Activated CD4-positive, alpha-beta T cell treated with anti-CD3 and anti-CD28 coated beads, Interleukin-10, Interleukin-2, amounts not matched to agents 100 ng/mL and 50 ng/mL, durations not matched to agents 16 hours and 8 hours (primary cell): ENCODE measurements at places on chromosomes 5 and 9.

- no peak for DNase-seq
Measured at GRCh38 chr5:41842777-41843176, 27.4 kb downstream of the OXCT1 start.

DNA sequence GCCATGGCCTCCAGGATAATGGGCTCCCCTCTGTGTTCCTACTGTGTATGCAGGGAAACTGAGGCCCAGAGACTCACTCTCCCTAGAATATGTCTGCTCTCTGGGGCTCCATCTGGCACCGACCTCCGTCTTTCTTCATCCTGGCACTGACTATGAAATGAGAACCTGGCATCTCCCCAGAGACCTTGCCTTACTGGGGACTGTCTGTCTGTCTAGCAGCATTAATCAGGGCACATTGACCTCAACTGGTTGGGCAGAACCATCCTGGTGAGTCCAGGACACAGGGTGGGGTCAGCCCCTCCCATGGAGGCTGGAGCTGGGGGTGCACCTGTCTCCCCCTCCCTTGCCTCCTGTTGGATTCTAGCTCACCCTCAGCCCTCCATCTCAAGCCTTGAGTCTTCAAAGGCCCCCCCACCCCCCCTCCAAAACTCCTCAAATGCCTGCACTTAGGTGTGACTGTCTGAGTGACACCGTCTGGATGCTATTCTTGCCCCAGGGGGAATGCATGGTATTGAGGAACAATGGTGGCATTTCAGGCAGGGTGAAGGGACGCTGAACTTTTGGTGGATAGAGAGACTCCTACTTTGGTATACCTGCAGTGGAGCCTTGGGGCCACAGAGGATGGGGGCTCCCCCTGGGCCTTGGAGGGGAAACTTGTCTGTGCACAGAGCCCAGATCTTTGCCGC, 12.8 kb upstream of the PITX1 start:
- no peak for DNase-seq

GRCh38 chr9:107266624-107267368, 16.3 kb upstream of the RAD23B start:
- DNase-seq, result no peak

GRCh38 chr9:113309204-113309813, 6.1 kb upstream of the RNF183 start:
- peak; percentile 54 for DNase-seq

DNA sequence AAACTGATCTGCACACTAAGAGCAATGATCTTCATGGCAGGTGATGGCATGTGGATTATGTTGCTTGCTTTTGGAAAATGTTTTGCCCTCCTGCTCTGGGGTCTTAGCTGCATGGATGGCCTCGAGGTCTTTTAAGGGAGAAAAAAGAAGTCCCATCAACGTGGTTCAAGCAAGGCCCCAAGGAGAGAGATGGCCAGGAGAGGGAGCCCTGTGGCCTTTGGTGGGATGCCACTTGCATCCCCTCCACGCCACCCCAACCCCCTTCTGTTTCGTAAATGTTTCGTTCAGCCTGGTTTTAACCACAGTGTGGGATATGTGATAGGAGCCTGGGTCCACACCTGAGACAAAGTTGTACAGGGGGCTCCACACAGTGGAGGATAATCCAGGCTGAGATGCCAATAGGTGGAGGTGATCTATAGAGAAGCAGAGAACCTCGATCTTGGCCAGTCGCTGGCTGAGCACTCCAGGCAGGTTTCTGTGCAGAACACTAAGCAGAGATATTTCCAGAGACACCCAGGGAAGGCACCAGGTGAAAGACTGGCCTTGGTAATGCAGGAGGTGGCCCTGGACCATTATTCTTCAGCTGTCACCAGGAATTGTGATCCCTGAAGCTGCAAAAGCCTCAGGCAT, 25.8 kb upstream of the FRRS1L start:
- DNase-seq, result no peak

GRCh38 chr5:128413356-128413755, 124.7 kb downstream of the FBN2 start:
- no peak for DNase-seq

DNA sequence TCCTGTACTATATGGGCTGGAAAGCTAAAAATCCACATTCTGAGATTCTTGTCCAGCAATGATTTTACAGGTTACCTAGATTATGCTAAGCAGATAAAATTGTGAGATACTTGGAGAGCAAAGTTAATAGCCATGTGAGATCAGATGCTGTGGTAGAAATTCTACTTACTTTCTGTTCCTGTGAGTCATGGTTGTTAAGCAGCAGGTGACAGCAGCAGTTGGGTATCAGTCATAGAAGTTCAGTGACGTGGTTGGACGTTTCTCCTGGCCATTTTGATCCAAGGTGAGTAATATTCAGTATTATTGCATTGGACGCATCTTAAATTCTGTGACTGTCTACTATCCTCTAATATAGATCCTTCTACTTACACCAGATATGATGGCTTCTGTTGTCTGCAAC, 524.5 kb downstream of the TMEM38B start:
- peak; percentile 21 for DNase-seq

- DNase-seq, result no peak
Measured at GRCh38 chr9:136950656-136951276, 1.3 kb upstream of the LCN12 start.

GRCh38 chr5:97495301-97495700, 312.3 kb upstream of the RIOK2 start:
- DNase-seq, result no peak

GRCh38 chr5:176714067-176714466, 66.8 kb downstream of the TSPAN17 start:
- peak; percentile 20 for DNase-seq

DNA sequence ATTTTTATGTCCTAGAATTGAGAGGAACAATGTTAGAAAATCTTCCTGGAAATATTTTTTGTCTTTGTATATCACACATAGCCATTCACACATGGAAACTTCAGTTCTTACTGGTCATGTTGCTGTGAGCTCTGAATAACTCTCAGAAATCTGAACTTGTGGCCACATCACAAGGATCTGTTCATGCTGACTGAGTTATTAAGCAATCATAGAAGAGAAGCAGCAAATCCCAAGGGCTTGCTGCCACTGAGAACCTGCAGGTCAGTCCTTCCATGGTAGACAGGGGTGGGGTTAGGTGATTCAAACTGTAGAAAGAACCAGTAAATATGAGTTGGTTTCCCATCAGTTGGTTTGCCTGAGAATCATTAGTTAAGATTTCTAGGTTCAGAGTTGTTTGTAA, 27.6 kb downstream of the SGCD start:
- DNase-seq, result no peak

DNA sequence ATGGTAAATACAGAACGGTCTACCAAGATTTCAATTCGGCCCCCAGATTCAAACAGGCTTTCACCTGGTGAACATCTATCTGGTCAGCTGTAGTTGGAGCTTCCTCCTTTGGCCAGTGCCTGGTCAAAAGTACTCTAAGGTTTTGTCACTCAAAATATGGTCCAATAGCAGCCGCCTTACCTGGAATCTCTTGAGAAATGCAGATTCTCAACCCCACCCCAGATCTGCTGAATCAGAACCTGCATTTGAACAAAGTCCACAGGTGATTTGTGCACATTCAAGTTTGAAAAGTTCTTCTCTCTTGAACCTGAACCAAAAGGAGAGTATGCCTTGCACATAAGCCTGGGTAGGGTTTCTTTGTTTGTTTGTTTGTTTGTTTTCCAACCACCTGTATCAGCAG, 17.6 kb upstream of the WHRN start:
- no peak for DNase-seq

DNA sequence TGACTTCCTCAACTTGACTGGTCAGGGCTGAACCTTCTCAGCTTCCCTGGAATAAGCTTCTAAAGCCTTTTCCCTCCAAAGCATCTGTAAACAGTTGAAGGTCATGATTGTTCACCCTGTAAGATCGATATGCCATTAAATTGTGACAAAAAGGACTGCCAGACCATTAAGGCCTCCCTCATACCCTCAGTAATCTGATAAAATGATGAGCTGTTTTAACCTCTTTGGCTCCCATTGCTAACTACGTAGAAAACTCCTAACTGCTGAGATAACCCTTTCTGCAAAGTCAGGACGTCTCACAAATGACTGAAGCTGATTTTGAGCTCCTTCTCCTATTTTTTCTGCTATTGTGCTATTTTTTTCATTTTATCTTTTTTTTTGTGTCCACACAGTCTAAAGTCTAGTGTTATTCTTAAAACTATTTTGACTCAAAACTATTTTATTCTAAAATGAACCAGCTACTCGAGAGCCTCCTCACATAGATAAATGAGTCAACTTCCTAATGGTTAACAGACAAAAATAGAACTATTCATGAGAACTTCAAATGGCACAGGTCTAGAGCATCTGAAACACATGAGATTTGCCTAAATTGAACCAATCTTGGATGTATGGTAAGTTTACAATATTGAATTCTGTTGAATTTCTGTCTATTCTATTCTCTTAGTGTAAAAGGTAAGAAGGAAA, 395.6 kb upstream of the TLE4 start:
- DNase-seq, result no peak

DNA sequence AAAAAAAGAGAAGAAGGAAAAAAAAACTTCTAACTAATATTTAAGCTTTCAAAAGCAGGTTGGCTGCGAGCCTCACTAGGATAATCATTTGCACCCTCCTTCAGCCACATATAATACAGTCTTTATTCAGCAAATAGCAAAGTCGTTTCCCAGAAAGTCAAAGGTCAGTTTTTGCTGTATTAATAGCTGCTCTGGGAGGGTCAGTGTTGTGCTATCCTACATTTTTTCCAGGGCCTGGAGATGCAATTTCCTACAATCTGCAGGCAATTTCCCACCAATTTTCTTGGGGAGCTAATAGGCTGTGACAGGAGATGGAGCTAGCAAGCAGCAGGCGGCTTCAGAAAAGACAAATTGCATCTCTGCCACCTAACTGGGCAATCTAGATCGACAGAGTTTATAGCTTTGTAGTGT, 136.8 kb downstream of the TLE1 start:
- DNase-seq, result no peak

DNA sequence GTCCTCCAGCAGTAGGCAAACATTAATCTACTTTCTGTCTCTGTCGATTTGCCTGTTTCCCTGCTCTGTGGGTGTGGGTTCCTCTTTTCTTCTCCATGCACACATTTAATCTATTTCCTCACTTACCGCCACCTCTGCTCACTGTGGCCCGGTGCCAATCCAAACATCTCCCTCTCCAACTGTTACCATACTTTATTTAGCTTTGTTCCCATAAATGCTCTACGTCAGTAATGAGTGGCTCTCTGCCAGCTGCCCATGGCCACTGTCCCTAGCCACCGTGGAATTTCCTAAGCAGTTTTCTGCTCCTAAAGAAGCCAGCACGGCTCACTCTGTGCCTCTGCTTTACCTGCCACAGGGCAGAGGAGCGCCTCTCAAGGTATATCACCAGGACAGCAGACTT, 19.5 kb upstream of the GOLPH3 start:
- DNase-seq, result no peak

GRCh38 chr9:135297456-135298075, 182.0 kb upstream of the PPP1R26 start:
- DNase-seq, result no peak

DNA sequence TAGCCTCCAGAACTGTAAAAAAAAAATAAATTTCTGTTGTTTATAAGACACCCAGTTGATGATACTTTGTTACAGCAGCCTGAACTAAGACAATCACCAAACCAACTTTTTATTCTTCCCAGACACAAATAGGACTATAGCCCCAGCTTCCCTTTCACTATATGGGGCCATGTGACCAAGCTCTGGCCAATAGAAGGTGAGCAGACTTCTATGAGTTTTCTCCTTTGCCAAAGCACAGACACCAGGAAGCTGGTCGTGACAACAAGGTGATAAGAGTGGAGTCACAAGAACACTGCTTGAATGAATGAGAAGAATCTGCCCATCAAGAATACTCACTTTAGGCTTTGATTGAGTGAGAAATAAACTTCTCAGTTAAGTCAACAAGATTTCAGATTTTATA, 217.7 kb downstream of the DEPDC1B start:
- DNase-seq, result no peak

GRCh38 chr9:130372057-130372456, 72.7 kb upstream of the ASS1 start:
- DNase-seq, result no peak

GRCh38 chr5:142830241-142831008, 60.2 kb downstream of the ARHGAP26 start:
- no peak for DNase-seq

DNA sequence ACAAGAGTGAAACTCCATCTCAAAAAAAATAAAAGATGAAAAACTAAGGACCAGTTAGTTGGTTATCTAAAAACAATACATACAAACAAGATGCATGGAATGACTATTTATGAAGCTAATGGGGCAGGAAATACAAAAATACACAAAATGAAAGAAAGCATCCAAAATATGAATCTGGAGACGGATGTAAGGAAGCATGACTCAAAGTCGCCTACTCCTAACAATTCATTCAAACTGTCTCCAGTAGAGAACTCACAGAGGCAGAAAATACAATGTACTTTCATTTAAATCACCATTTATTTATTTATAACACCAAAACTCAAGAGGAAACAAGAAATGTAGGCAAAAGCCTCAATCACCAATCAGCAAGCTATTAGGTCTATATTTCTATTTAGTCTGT, 68.4 kb downstream of the SCAI start:
- no peak for DNase-seq

GRCh38 chr5:10564838-10565784, 1.2 kb downstream of the ANKRD33B start:
- DNase-seq, result no peak

GRCh38 chr5:16585041-16585667, 31.6 kb downstream of the RETREG1 start:
- DNase-seq, result peak; percentile 24

DNA sequence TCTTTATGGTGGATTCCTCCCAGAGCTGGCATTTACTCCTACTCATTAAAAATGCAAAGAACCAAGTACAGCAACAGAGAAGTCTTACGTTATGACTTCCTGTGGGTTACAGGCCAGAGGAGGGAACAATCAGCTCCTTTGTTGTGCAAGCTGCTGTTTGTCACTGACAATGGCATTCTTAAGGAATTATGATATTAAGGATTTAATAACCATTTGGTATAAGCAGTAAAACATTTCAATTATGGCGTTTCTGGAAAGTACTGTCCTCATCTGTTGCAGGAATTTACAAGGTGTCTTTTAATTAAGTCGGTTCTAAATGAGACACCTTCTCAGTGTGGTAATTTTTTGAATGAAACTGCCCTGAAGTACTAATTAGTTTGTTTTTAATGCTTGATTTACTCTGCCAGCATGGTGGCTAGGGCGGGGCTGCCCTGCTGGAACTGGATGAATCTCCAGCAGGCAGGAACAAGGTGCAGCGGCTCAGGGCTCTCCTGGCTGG, 49.1 kb upstream of the VDAC1 start:
- no peak for DNase-seq

- no peak for DNase-seq
Measured at GRCh38 chr9:125541840-125542243, 165.2 kb downstream of the MAPKAP1 start.

DNA sequence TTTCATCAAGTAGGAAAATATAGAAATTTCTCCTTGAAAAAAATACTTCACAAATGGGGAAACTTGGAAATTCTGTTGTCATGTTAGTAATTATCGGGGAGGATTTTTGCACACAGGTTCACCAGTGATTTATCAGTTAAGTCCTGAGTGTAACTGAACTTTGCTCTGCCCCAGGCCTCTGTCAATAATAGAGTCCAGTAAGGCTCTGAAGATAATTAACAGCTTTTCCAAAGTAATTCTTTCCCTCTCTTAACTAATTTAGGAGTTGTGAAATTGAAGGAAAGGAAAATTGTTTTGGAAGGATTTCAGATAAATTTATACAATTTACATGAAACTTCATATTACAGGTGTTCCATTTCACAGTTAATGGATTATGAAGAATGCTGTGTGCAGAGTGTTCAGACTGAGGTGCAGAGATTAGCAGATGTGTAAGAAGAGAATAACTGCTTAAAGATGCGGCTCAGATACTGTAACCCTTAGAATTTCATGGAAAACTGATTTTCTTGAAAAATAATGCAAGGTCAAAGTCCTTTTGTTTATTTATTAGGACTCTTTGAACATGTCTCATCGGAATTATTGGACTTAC, 2.9 kb upstream of the AGXT2 start:
- no peak for DNase-seq
